ENCODE measurements at places on chromosomes 4 and X.

DNA sequence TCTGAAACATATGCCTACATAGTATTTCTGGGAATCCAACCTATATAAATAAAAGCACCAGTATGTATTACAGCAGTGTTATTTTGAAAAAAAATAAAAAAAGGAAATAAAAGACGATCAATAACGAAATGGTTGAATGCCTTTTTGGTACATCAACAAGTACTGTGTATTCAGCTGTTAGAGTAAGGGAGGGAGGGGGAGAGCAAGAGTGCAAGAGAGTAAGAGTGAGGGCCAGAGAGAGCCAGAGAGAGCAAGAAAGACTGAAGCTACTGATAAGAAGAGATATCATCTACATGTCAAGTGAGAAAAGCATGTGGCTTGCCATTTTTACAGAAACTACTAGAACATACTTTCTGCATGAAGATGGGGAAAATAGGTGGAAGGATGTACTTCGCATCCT lies 1.8 kb downstream of the SPIN4 start:
- DNase-seq: no peak

GRCh38 chrX:27555514-27555913 lies 34.6 kb upstream of the DCAF8L2 start:
- no peak for DNase-seq

DNA sequence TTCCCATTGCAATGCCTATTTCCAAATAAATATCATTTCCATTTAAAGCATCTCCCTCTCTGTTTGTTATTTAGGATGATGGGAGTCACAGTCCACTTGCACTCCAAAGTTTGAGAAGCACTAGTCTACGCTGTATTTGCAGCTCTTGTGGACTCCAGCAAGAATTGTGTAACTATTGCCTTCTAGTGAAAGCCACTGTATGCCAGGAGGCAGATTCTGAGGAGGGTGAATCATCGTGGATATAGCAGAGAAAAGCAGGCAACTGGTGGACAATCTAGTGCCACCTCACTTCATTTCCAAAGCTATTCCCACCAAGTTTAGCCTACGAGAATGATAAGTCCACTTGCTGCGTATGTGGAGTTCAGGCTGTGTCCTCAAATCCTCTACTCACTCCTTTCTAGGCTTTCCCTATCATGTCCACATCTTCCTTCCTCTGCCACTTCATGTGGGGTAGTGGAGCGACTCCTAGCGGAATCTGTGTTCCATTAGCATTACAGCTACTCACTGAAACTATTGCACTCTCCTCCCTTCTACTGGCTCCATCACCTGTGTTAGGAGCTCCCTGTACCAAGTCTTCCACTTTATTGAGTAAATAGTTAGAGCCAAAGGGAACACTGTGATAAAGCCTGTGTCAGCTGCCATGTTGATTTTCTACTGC lies 501.8 kb upstream of the GALNT7 start:
- no peak for DNase-seq

GRCh38 chr4:17164666-17165065 lies 266.2 kb upstream of the LDB2 start:
- no peak for DNase-seq

GRCh38 chr4:124202099-124202498 lies 510.4 kb downstream of the ANKRD50 start:
- DNase-seq: no peak

DNA sequence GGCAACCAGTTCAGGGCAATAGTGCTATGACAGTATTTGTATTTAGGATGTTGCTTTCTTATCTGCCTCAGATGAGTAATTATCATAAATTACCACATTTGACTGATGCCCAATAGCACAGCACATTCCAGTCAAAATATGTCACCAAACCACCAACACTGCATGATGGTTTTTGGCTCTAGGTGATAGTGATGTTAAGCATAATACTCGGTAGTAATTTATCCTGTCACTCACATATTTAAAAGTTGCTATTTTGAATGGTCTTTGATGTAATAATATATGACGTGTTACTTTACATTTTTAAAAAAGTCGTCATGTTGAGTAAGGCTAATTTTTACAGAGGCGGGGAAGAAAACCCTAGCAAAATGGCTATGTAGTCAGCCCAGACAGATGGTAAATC lies 42.5 kb downstream of the UNC5C start:
- no peak for DNase-seq

DNA sequence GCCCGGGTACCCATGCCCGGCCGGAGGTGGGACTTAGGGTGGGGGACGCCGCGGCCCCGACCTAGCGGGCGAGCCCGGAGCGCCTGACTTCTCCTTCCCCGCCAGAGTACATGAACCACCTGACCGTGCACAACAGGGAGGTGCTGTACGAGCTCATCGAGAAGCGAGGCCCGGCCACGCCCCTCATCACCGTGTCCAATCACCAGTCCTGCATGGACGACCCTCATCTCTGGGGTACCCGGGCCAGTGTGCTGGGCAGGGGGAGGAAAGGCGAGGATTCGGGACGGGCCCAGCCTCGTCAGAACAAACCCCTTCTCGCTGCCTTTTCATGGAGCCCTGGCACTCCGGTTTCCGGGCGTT lies 622 bp downstream of the TAFAZZIN start:
- no peak for DNase-seq

- DNase-seq: no peak
Measured at GRCh38 chr4:128590034-128590740, 219.3 kb upstream of the JADE1 start.

GRCh38 chr4:78656968-78657445 lies 105.4 kb downstream of the ANXA3 start:
- DNase-seq: no peak

GRCh38 chr4:89537281-89537680 lies 229.7 kb upstream of the GPRIN3 start:
- DNase-seq: no peak
